Activated B cell treated with CpG ODN at 0.5 μM for 24 hours (primary cell): ENCODE measurements at places on chromosomes 16 and 17.

GRCh38 chr17:77636835-77637817 is 321.4 kb upstream of the TNRC6C start:
- no peak for DNase-seq

- no peak for DNase-seq
These were observed 156.3 kb upstream of the IRX3 start for GRCh38 chr16:54442864-54443263.

GRCh38 chr16:4535627-4536108 is 2.9 kb downstream of the CDIP1 start:
- DNase-seq, result no peak

DNA sequence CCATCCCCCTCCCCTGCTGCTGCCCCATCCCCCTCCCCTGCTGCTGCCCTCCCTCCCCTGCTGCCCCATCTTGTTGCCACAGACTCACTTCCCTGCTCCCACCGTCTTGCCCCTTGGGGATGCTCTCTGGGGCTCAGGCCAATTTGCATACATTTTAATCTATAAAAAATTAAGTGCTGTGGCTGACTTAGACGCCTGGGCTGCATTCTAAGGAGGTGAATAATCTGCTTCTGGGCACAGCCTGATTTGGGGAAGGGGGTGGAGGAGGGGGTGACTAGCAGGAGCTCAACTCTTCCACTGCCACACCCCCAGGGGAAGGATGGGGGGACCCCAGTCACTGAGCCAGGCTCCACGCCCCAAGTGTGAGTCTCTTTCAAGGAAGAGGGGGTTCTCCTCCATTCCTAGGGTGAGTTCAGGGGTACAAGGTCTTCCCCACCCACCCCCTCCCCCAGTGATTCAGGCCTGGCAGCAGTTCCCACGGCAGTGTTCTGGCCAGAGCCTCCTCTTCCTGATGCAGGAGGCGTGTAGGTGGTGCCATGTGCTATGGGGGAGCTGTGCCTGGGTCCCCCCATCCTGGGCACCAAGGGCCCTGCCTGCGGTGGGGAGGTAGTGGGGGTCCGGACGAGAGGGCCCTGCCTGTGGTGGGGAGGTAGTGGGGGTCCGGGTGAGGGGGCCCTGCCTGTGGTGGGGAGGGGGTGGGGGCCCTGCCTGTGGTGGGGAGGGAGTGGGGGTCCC is 5.0 kb downstream of the DPH1 start:
- no peak for DNase-seq

- DNase-seq, result no peak
These were observed 177.6 kb upstream of the AXIN2 start for GRCh38 chr17:65739034-65739433.

- no peak for DNase-seq
These were observed 777.0 kb downstream of the KCNJ18 start for GRCh38 chr17:22469101-22469880.

GRCh38 chr17:15145621-15146020 is 119.5 kb downstream of the PMP22 start:
- DNase-seq, result no peak

- no peak for DNase-seq
These were observed 139.5 kb downstream of the CYLD start for GRCh38 chr16:50881331-50881830.

DNA sequence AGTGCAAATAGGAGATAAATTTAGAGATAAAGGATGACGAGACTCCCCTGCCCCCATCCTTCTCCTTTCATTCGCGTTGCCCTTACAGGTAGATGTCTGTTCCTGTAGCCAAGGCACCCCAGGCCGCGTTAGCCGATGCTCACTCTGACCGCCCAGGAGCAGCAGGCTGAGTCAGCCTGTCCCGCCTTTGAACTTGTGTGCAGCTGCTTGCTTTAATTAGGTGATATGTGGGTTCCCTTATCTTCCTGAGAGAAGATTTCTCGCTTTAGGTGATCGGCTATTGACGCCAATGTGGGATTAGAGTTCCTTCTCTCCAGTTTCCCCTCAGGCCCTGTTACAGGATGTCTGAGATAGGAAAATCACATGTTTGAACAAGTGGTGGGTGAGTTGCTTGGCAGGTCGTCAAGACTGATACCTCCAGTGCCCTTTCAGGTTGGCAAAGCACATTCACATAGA is 119.5 kb downstream of the MSI2 start:
- DNase-seq, result no peak

GRCh38 chr16:85624646-85625045 is 11.5 kb downstream of the GSE1 start:
- DNase-seq, result no peak

DNA sequence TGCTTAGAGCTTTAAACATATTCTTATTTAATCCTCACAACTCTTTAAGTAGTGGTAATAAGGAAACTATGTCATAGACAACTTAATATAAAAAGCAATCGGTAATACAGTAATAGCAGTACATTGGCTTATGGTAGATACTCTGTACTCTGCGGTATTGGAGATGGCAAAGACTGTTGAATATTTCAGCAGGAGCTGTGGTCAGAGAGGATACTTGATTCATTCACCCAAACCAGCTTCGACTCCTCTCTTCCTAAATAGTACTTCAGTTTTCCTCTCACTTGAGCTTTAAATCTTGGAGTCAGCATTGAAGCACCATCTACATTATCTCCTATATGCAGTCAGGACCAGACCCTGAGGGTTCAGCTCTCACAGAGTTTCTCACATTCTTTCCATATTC is 169.3 kb downstream of the CYB561 start:
- DNase-seq, result no peak

- DNase-seq, result no peak
These were observed 39.2 kb upstream of the ABCC12 start for GRCh38 chr16:48194828-48195556.

DNA sequence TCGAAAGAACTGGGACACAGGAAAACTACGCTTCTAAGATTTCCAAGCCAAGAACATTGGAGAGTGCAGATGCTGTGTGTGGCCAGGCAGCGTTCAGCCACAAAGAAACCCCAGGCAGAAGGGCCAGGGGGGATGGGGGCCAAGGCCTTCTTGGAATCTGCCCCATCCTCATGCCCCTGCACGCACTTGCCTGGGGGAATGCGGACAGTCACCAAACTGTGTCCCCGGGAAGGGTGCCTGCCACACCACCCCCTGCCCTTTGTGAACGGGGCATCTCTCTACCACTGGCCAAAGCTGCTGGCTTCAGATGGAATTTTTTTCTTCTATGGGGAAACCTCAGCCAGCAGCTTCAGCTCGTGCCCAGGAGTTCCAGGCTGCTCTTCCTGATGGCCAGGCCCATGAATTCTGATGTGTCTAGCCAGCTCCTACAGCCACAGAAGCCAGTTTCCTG is 32.0 kb upstream of the DNAH17 start:
- DNase-seq, result no peak

DNA sequence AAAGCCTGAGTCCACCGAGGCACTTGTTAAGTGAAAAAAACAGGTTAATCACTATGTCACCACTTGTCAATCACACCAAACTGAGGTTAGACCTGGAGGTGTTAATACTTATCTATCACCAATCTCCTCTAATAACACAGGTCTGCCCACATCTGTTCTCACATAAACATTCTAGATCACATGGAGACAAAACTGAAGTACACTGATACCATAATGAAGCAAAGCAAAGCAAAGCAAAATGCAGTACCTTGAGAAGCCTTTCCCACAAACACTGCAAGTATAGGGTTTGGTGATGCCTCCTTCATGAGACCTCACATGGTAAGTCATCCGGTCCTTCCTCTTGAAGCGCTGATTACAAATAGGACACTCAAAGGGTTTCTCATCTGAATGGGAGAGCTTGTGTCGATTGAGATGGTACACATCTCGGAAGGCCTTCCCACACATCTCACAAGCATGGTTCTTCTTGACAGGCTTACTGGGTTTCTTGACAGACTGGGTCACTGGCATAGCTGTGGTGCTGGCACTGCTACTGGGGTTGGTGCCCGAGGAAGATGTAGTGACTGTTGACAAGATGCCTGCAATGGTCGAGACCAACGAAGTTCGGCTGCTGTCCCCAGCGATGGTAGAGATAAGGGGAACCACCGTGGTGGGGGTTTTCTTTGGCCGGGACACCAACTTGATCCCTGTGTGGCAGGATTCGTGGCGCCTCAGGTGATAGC is 5.4 kb downstream of the VEZF1 start:
- no peak for DNase-seq

DNA sequence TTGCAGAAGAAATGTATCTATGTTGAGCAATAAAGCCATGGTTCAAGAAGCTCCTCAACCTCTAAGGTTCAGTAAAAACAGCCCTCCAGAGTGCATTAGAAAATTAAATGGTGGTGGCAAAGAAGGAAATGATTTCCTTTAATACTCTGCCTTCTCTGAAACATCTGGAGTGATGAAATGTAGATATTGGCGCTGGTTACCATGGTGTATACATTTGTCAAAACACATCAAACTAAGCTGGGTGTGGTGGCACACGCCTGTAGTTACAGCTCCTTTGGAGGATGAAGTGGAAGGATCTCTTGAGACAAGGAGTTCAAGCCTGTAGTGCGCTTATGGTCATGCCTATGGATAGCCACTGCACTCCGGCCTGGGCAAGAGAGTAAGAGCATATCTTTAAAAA is 6.0 kb downstream of the CAPNS2 start:
- no peak for DNase-seq

- no peak for DNase-seq
These were observed 3.1 kb downstream of the CBLN1 start for GRCh38 chr16:49278567-49278827.

DNA sequence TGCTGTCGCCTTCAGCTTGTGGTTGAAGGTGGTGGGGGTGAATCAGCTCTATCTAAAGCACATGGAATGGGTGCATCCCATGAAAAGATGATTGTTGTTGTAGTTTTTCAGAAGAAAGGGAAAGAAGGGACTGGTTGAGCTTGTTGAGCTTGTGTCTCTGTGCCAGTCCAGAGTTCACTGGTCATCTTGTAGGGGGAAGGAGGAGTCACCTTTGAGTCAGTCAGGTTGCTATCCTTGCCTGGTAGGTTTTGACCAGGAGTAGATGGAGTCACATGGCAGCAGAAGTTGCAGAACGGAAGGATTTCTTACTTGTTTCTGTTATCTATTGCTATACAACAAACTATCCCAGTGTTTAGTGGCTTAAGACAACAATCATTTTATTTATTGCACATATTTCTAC is 73.3 kb downstream of the PLCG2 start:
- DNase-seq, result no peak

DNA sequence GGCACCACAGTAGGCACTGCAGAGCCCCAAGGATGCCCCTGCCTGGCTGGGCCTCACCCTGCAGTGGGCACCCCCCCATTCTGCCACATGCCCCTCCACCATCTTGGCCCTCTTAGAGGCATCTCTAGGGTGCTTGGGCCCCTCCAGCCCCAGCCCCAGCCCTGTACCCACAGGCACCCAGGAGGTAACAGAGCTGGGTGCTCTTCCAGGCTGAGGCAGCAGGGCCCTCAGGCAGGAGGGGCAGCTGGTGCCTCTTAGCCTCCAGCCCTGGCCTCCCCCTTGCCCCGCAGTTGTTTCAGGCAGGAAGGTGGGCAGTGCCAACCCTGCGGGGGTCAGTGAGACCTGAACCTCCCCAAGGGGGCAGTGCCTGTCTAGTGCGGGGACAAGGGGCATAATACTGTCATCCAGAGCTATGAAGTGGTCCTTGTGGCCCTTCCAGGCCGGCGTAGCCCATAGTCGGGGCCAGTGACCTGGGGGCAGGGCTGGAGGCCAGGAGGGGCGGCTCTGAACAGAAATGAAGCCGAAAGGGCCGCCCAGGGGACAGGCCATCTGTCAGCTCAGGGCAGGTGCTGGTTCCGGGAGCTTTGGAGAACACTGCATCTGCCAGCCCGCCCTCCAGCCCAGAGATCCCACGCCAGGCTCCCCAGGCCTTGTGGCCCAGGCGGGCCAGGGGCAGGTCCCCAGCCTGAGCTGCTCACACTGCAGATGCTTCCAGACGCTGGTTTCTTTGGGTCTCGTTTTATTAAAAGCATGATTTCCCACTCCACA is 4.9 kb upstream of the AATK start:
- DNase-seq, result no peak

- no peak for DNase-seq
These were observed 144.1 kb upstream of the KCNJ18 start for GRCh38 chr17:21548236-21548635.

- no peak for DNase-seq
These were observed 5.1 kb downstream of the PLCG2 start for GRCh38 chr16:81784072-81784795.

DNA sequence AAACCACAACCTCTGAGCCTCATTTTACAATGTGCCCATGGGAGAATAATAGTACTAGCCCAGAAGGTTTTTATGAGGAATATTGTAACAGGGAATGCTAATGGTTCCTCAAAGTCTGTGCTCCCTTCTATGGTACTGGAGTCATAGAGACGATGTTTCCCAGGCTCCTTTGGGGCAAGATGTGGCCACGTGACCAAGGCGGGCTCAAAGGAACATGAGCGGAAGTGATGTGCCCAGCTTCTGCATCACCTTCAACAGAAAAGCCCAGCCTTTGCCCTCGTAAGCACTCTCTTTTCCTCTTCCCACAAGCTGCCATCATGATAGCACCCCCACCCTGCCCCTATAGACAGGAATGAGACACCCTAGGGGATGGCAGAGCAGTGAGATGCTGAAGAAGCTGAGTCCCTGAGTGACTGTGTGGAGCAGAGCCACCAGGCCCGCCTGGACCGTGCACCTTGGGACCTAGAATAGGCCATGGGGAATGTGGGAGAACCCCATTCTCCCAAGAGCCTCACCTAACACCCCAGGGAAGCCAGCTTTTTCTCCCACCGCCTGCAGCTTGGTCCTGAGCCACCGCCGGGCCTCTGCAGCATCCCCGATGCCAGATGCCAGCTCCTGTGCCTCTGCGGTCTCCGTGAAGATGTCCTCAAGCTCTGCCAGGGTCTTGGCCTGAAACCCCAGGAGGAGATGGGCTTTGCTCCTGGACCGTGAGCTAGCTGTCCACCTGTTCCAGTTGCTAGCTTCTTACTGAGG is 22.2 kb upstream of the PIK3R6 start:
- DNase-seq, result no peak

DNA sequence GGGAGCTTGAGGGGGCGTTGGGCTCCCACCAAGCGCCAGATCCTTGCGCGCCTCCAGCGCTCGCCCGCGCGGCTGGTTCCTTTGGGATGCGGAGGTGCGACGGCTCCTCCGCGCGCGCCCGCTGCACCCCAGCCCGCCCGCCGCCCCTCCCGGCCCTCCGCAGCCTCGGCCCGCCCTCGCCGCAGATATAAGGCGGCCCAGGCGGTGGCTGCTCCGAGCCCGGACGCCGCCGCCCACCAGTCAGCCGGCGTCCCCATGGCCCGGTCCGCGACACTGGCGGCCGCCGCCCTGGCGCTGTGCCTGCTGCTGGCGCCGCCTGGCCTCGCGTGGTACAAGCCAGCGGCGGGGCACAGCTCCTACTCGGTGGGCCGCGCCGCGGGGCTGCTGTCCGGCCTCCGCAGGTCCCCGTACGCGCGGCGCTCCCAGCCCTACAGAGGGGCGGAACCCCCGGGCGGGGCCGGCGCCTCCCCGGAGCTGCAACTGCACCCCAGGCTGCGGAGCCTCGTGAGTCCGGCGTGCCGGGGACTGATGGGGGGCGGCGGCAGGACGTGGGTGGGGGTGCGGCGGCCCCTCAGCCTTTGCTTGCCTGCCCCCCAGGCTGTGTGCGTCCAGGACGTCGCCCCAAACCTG is at the start of gene NPB:
Gene NPB, plus strand, starts transcription at position 216 of the 630 bp plus-strand sequence. Its CDS starts 40 bp downstream, at position 256.
- DNase-seq, result no peak

GRCh38 chr17:78144147-78144719 is 2.0 kb upstream of the C17orf99 start:
- no peak for DNase-seq

GRCh38 chr16:87218281-87219055 is 98.7 kb downstream of the C16orf95 start:
- DNase-seq, result no peak
